ENCODE measurements at places on chromosomes 13 and 19. TPM values are rescaled to one million over a fixed set of nuclear protein-coding genes. Genes with fewer than 3 reads are reported as not detected.

ZNF556 gene
- total RNA-seq = 0.15 TPM

PKN1 gene
- 40.8 TPM for total RNA-seq

ZNF729 gene
- not detected for total RNA-seq

- peak; percentile 61 for DNase-seq
Observed at GRCh38 chr19:18589380-18590272, 1.0 kb downstream of the REX1BD start.

GRCh38 chr13:20422362-20422761, 103.3 kb downstream of the CRYL1 start:
- no peak for DNase-seq

F7 gene
- 0.33 TPM for total RNA-seq

- no peak for DNase-seq
Observed at GRCh38 chr19:47309608-47310007, at the start of gene C5AR1. C5AR1 (plus strand) TSS chr19:47309861; CDS start chr19:47309896, 35 bp downstream.

- DNase-seq = no peak
Observed at GRCh38 chr19:33291623-33292534, 10.5 kb downstream of the CEBPA start.

KLC3 gene
- total RNA-seq = not detected

GRCh38 chr13:57631596-57632275, at the start of gene PCDH17:
PCDH17 (plus strand) TSS chr13:57631744; CDS start chr13:57632547, 803 bp downstream.
- DNase-seq = peak; percentile 50

Measured in breast epithelium (tissue), 4 donors.